ENCODE measurements at places on chromosomes 7 and 10. TPM values are rescaled to one million over a fixed set of nuclear protein-coding genes. Genes with fewer than 3 reads are reported as not detected.

- no peaks in the 10 kb centered on the region for H3K36me3 ChIP-seq
- H3K27ac ChIP-seq, result no peak within 1 kb of the TSS
- H3K4me1 ChIP-seq, result peaks cover 3% of the 10 kb centered on the region
- DNase-seq, result peak; percentile 64
- peak within 1 kb of the TSS; percentile 82 for H3K4me3 ChIP-seq
Measured at GRCh38 chr10:17617031-17617911, at the start of gene HACD1. HACD1 (minus strand) TSS chr10:17617374; CDS start chr10:17617339, 35 bp downstream.

DNA sequence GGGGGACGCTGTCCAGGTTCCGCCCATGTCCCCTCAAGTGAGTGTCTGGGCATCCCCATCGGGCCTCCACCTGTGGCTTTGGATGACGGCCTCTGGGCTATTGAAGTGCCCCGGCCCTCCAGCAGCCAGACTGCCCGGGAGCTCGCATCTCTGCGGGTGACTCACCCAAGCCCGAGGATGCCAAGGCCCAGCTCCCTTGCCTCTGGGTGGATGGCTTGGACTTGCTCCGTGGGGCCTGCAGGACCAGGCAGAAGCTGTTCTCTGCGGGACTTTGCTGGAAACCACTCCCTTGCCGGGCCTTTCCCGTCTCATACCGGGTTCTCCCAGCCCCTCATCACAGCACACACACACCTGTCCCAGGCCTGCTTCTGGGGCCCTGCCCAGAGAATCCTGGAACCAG is 22.4 kb downstream of the DPYSL4 start:
- H3K36me3 ChIP-seq, result peaks cover 12% of the 10 kb centered on the region
- H3K4me3 ChIP-seq, result no peak overlapping the region
- no peaks in the 10 kb centered on the region for H3K27me3 ChIP-seq
- DNase-seq, result no peak

GRCh38 chr7:149228831-149229471 is 10.5 kb upstream of the ZNF212 start:
- H3K4me3 ChIP-seq, result no peak overlapping the region
- no peak for DNase-seq
- no peak overlapping the region for H3K27ac ChIP-seq
- H3K27me3 ChIP-seq, result peaks cover 14% of the 10 kb centered on the region

DNA sequence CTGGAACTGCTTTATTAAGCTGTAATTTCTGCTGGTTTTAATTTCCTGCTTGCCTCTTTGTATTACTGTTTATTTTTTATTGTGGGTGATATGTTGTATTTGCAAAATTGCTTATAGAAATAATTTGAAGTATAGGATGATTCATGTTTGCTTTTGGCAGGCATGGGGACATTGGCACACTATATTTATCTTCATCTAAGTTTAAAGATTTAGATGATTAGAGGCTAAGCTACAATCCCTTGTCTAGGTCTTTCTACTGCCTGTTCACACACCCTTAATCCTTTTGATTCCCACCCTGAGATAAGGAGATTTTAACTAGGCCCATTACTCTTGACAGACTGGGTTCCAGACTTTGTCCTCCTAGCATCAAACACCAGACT is 182.8 kb upstream of the KAT6B start:
- H3K36me3 ChIP-seq, result peaks cover 9% of the 10 kb centered on the region
- H3K4me1 ChIP-seq, result no peaks in the 10 kb centered on the region
- no peak overlapping the region for H3K4me3 ChIP-seq
- no peak for DNase-seq
- H3K27ac ChIP-seq, result no peak overlapping the region
- no peaks in the 10 kb centered on the region for H3K27me3 ChIP-seq

DNA sequence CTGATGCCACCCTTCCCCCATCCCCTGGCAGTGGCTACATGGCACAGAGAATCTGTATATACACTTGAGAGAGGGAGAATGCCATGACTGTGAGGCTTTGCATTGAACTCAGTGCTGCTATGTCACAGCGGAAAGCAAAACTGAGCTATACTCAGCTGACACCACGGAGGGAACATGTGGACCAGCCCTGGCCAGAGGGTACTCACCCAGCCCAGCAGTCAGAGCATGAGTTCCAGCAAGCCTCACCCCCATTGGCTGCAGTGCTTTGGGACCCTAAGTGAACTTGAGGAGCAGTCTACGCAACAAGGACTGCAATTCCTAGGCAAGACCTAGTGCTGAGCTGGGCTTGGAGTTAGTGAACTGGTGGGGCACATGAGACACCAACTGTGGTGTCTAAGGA is 10.3 kb upstream of the AOC1 start:
- H3K4me3 ChIP-seq, result no peak overlapping the region
- H3K36me3 ChIP-seq, result no peaks in the 10 kb centered on the region
- H3K27ac ChIP-seq, result no peak overlapping the region
- no peak for DNase-seq
- H3K27me3 ChIP-seq, result no peaks in the 10 kb centered on the region
- H3K4me1 ChIP-seq, result no peaks in the 10 kb centered on the region

DNA sequence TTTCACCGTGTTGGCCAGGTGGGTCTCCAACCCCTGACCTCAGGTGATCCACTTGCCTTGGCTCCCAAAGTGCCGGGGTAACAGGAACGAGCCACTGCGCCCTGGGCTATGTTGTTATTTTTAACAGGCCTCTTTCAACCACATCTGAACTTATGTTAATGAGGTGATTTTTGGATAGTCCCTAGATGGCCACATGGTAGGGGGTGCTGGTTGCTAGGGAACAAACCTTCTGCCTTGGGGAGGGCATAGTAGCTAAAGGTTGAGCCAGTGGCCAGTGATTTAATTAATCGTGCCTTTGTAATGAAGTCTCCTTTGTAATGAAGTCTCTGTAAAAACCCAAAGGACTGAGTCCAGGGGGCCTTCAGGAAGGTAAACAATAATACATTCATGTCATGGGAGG is 9.1 kb downstream of the COMTD1 start:
- H3K27me3 ChIP-seq, result no peaks in the 10 kb centered on the region
- H3K27ac ChIP-seq, result peak overlapping the region; percentile 65
- H3K4me3 ChIP-seq, result no peak overlapping the region
- peaks cover 45% of the 10 kb centered on the region for H3K36me3 ChIP-seq
- peaks cover 61% of the 10 kb centered on the region for H3K4me1 ChIP-seq

DNA sequence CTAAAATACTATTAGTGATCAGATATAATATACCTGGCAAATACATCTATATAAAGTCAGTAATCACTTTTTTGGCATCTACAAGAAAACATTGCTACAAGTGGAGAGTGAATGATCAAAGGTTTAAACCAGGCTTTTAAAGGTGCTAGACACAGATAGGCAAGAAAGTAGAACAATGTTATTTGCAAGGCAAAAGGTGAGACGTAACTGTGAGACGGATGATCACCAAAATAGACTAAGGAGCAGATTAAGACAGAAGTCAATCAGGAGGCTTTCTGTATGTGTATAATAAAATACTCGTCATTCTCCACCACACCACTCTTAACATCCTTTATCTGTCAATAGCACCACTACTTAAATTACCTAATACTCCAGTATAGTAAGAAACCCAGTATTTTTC is 8.3 kb downstream of the ANXA7 start:
- no peak for DNase-seq
- H3K27me3 ChIP-seq, result no peaks in the 10 kb centered on the region
- H3K27ac ChIP-seq, result no peak overlapping the region

DNA sequence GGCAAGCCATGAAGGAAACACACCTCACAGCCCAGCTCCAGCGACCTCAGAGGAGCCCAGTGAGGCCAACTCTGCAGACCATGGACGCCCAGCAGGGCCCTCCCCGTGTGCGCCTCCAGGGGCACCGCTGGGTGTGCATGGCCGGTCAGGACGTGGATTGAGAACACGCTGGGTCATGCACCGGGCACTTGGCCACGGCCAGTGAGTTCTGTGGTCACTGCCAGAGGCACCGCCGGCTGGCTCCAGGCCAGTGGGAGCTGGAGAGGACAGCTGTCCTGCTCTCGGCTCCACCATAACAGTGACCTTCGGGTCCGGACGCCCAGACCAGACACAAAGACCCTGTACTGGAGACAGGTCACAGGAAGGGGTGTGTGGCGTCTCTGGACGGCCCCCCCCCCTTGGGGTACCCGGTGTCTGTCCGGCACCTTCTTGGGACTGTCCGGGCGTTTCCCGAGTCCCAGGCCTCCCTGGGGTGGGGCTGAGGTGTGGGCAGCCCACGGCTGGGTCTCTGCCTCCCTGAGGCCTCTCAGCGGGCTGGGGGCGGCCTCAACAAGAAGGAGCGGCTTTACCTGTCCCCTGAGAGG is 50.4 kb upstream of the NKX6-2 start:
- H3K27me3 ChIP-seq, result peaks cover 4% of the 10 kb centered on the region
- no peak for DNase-seq

DNA sequence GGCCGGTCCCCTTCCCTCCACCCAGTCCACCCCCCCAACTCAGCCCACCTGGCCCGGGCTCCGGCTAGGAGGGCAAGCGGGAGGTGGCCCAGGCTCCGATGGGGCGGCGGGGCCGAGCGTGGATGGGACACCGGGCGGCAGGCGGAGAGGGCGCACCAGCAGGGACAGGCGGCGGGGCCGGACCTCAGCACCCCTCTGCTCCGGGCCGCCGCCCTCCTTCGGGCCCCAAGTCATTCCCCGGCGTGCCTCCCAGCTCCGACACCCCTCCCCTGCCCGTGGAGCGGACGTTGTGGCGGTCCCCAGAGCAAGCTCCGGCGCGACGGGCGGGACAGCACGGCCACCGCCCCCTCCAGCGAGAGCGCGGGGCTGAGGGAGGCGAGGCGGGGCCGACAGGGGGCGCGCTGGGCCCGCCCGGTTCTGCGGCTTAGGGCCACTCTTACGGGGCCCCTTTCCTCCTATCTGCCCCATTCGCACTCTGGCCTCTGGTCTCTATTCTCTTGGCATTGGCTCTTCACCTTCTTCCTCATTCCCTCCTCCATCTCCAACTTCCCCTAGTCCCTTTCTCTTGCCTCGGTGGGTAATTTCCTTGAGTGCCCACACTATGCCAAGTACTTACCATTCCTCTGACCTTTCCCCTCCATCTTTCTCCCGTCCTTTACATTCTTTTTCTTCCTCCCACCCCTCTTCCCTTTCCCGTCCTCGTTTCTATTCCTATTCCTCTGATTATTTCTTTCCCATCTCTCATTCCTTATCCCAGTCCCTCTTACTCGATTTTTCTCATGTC is 701 bp upstream of the GBX1 start:
- H3K27ac ChIP-seq, result no peak overlapping the region
- peaks cover 12% of the 10 kb centered on the region for H3K4me1 ChIP-seq
- H3K4me3 ChIP-seq, result peak overlapping the region; percentile 66
- H3K27me3 ChIP-seq, result peaks cover 50% of the 10 kb centered on the region
- no peaks in the 10 kb centered on the region for H3K36me3 ChIP-seq

DNA sequence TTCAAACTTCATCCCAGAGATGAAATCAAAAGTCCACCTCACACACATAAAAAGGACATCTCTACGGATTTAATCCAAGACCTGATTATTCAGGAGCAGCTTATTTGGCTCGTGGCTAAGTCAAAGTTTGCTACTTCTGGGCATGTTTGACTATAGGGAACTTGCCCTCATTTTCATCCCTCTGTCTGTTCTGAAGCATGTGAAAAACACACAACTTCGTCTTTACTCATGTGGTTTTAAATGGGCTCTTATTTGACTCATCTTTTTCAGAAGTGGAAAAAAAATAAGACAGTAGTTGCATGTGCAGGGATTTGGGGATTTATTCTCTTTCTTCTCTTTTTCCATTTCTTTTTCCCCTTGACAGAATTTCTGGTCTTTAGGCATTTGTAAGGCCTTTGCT is 295.9 kb downstream of the TFEC start:
- DNase-seq, result no peak
- H3K4me1 ChIP-seq, result no peaks in the 10 kb centered on the region
- H3K27me3 ChIP-seq, result no peaks in the 10 kb centered on the region
- no peaks in the 10 kb centered on the region for H3K36me3 ChIP-seq
- no peak overlapping the region for H3K27ac ChIP-seq
- H3K4me3 ChIP-seq, result no peak overlapping the region

Gene GPR37
- not detected for total RNA-seq

Gene SCIN
- 0.36 TPM for total RNA-seq

Gene SGPL1
- 17.2 TPM for total RNA-seq

Gene EEPD1
- 0.49 TPM for total RNA-seq

Gene SLC16A9
- total RNA-seq, result 0.86 TPM

Gene ACTA2
- 3.6 TPM for total RNA-seq

Gene CALML5
- not detected for total RNA-seq

Gene HOXA13
- total RNA-seq, result not detected

Gene POT1
- 36.1 TPM for total RNA-seq

Gene CFAP46
- total RNA-seq, result not detected

Gene VPS37D
- total RNA-seq, result not detected
